Left ventricle myocardium inferior (tissue), 1 donor: ENCODE measurements at places on chromosomes 11 and 22. TPM values are rescaled to one million over a fixed set of nuclear protein-coding genes. Genes with fewer than 3 reads are reported as not detected.

Gene SOX10
- 1.2 TPM for total RNA-seq

Gene RGL4
- not detected for total RNA-seq

GRCh38 chr11:104572279-104572678 is 326.0 kb downstream of the CASP12 start:
- no peak for DNase-seq

- DNase-seq, result no peak
Measured at GRCh38 chr22:17868771-17869170, 94.5 kb upstream of the BID start.

- DNase-seq, result no peak
Measured at GRCh38 chr22:26553056-26553752, 36.7 kb downstream of the TPST2 start.
